GM23338 (cell line): ENCODE measurements at places on chromosomes 16 and 17.

DNA sequence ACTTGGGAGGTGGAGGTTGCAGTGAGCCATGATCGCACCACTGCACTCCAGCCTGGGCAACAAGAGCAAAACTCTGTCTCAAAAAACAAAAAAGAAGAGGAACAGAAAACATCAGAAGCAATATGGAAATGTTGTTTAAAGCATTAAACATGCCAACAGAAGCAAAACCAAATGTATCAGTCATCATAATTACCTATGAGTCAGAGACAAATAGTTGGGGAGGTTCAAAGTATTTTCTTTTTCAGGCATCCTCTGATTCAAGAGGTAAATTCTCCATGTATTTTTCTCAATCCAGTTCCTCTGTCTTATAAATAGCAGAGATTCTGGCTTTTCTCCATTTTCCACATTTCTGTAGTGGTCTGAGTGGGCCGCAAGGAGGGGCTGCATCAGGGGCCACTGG, 2.1 kb upstream of the TM4SF5 start:
- DNase-seq, result no peak

- peak; percentile 77 for DNase-seq
Observed at GRCh38 chr16:72066747-72067146, 3.7 kb downstream of the HPR start.

DNA sequence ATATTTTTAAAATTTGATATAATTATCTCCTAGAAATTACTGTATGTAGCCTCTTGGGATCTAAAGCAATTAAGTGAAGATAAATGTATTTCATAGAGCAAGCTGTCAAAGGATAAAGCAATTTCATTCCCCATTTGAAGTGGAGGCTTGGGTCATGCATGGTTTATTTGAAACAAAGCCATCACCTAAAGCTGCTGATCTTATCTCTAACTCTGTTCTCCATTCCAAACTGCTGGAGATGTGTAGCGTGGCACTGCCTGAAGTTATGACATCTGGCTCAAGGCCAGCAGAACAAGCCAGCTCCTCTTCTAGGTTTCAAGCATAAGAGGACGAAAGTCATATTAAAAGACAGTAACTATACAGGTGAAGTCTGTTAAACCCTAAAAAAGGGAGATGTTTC, 83.9 kb downstream of the HIC1 start:
- no peak for DNase-seq

DNA sequence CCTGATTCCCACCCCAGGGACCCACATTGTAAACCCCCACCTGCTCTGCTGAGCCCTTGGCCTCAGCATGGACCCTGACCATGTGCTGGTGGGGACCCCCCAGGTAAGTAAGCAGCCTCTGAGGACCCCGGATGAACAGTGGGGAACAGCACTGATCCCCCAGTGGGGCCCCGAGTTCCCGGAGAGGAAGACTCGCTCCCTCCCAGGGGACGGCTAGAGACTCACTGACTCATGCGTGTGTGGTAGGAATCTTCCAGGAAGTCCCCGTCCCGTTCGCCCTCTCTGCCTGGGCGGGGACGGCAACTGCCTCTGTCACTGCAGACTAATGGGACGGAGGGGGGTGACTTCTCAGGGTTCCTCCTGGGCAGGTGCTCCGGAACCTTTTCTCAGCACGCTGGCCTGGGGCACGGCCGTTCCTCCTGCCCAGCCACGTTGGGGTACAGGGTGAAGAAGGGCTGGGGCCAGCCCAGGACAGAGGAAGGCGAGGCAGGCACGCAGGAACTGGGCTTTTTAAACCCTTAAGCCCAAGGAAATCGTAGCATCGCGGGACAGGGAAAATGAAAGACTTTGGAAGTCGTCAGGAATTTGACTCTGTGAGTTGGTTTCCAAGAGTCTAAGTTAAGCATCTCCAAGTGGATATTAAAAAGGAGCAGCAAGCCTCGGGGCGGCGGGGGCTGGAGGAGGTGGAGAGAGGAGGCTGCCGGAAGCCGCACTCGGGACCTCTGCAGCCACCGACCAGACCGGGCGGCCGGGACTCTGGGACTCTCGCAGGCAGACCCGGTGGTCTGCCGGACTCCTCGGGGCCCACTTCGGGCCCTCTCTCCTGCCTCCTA, 178.7 kb downstream of the SEC14L1 start:
- peak; percentile 46 for DNase-seq

- DNase-seq, result peak; percentile 68
Observed at GRCh38 chr16:67198238-67198734, 645 bp upstream of the ELMO3 start.

DNA sequence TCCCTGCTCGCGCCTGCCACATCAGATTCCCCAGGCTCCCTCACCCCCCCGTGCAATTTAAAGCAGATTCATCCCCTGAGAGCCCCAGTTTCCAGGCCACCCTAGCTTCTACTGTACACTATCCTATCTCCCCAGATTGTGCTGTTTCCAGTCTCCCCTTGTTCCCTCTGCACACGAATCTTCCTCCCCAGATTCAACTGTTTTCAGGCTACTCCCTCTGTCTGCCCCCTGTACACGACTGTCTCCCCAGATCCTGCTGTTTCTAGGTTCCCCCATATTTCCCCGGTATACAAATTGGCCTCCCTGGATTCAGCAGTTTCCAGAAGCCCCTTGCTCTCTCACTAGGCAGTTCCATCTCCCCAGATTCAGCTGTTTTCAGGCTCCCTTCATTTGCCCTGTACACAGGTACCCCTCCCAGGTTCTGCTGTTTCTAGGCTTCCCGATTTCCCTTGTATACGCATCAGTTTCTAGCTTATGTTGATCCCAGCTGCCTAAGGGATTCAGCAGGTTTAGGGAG, 22.9 kb downstream of the COPZ2 start:
- DNase-seq, result no peak

DNA sequence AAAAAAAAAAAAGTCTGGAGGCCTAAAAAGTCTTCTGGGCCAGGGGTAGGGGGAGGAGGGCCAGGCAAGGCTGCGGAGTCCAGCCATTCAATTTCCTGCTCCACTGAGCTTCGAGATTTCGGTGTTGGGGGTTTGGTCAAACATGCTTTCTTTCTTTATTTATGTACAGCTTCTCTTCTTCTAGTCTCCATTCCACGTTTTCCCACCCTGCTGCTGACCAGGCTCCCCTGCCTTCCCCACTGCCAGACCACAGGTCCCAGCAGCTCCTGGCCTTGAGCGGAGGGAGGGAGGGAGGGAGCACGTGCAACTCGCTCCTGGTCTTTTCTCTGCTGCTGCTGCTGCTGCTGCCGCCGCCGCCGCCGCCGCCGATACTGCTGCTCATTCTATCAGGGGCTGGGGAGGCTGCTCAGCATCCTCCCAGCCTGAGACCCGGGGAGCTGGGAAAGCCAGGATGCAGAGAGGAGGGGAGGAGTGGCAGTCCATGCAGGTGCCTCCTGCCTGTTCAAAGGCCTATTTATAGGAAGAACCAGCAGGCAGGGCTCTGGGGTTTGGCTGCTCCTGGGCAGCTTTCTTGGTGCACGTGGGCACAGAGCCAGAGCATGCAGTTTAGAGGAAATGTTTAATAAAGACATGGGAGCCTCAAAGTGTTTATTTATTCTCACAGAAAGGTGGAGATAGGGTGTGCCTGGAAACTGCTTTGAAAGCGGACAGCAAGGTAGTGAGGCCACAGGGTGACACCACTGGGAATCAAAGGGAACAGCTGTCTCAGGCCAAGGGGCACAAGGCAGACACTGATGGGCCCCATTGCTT, 23.4 kb upstream of the ZFHX3 start:
- DNase-seq, result peak; percentile 79

DNA sequence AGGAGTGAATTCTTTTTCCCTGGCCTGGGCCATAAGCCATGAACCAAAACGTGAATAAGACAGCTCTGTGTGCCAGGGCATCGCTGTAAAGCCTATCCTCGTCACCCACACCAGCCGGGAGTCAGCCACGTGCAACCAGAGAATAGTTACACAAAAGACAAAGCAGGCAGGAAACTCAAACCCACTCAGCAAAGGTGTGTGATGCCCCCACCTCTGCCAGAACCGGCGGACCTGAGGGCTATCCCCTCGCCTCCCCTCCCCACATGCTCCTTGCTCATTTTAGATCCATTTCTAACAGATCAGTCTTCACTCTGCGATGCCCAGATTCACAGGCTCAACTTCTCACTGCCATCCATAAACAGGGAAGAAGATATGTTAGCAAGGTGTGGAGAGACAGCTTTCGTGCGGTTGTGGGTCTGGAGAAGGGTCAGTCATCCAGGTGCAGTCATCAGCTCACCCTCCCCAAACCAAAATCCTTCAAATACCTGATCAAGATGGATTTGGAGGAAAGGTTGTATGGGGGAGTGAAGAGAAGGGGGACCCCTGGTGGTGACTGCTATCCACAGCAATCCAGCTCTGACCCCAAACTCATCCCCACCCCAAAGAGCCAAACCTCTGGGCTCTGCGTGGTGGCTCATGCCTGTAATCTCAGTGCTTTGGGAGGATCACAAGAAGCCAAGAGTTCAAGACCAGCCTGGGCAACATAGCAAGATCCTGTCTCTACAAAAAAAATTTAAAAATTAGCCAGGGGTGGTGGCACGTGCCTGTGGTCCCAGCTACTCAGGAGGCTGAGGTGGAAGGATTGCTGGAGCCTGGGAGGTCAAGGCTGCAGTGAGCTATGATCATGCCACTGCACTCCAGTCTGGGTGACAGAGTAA, 219.2 kb downstream of the C16orf78 start:
- peak; percentile 85 for DNase-seq

DNA sequence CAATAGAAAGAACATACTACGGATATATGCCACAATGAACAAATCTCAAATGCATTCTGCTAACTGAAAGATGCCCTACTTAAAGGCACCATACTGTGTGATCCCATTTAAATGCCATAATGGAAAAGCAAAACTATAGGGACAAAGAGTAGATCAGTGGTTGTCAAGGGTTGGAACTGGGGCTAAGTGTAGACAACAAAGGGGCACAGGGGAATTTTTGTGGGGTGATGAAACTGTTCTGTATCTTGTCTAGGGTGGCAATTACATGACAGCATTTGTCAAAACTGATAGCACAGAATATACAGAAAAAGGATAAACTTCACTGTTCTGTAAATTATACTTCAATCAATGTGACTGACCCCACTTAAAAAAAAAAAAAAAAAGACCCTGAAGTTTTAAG, 17.7 kb downstream of the GFOD2 start:
- no peak for DNase-seq

DNA sequence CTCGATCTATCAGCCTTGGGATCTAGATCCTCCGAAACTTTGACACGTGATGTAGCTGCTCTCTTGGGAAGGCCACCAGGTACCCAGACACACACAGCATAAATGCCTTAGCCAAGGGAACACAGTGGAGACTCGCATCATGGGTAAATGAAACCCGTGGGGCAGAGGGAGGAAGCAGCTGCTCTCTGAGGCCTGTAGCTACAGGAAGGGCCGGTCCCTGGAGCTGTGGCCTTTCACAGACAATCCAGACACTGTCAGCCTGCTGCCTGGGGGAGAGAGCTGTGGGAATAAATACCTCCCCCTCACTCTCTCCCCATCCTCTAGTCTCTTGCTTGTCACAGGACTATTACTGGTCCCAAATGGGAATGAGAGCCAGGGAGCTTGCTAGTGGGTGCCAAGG, 351.2 kb downstream of the UTP18 start:
- no peak for DNase-seq

DNA sequence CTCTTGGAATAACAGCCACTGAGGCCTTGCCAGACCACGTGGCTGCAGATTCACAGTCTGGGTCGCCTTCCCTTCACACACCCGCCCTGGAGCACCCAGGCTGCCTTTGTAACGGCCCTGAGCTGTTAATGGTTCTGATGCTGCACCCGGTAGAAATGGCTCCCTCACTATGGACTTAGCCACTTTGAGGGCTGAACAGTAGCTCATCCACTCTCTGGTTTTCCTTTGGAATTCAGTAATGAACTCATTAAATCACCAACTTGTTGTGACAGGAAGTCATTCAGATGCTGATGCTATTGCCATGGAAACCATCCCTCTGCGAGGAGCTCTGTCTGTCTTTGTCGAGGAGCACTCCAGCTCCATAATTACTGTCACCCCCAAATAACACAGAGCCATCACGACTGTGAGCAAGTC, 59.2 kb downstream of the CDK5R1 start:
- DNase-seq, result peak; percentile 91

- DNase-seq, result no peak
Observed at GRCh38 chr17:29177541-29177870, 2.7 kb downstream of the MYO18A start.

DNA sequence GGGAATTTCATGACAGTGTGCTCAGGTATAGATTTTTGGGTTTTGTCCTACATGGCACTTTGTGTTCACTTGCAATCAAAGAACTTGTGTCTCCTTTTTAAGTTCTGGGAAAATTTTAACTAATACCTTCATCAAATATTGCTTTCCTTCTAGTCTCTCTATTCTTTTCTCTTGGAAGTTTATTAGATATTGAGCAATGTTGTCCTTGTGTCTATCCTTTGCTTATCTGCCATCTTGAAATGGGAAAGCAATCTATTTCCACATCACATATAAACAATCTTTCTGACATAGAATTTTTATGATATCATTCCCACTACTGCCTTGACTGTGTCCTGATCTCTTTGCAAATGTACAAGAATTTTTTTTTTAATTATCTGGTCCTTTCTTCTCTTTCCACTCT, 4.4 kb upstream of the ABCA9 start:
- DNase-seq, result no peak

GRCh38 chr17:29746669-29747068, 124.0 kb upstream of the CORO6 start:
- DNase-seq, result no peak

GRCh38 chr16:19559242-19559910, 3.9 kb downstream of the VPS35L start:
- DNase-seq, result peak; percentile 85

- no peak for DNase-seq
Observed at GRCh38 chr17:72092710-72093322, 28.0 kb upstream of the SOX9 start.

DNA sequence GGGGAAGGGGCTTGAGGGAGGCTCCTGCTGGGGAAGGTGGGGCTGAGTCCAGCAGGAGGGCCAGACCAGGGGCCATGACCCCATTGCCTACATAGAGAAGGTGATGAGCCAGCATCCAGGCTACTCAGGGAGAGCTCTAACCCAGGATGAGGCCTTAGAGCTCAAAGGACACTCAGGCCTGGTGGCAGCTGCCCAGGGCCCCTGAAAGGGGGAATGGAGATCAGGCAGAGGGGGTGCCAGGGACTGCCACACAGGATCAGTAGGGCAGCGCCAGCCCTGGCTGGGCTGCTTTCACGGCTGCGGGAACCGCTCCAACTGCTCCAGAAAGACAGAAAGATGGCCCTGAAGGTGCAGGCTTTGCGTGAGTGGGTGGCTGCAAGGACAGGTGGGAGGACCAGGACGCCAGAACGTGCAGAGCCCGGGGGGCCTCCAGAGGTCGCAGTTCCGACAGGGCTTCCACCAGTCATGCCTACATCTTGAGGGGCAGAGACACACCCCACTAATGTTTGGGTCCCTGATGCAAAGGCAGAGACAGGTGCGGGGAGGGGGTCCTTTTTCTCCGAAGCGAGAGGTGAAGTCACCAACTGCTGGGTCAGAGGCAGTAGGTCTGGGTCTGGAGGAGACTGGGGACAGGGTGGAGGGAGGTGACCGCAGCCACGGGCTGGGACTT, 882 bp upstream of the ATP6V0C start:
- peak; percentile 76 for DNase-seq

DNA sequence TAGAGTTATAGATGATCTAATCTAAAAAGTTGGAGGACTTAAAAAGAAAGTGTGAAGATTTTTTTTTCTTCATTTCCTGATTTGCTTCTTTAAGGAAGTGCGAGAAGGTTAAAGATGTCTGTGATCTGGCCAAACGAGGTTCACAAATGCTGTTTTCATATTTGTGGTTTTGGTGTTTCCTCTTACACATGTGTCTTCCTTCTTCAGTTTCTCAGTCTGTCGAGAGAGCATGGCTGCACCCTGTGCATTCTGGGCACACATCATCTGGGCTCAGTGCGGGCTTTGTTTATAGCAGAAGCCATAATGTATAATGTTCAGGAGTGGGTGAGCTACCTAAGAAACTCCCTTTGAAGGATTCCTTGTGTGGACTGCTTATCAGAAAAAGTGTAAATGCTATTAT, 260.4 kb upstream of the TBX2 start:
- DNase-seq, result no peak
